ENCODE measurements at places on chromosomes 7 and 10. TPM values are rescaled to one million over a fixed set of nuclear protein-coding genes. Genes with fewer than 3 reads are reported as not detected.

DNA sequence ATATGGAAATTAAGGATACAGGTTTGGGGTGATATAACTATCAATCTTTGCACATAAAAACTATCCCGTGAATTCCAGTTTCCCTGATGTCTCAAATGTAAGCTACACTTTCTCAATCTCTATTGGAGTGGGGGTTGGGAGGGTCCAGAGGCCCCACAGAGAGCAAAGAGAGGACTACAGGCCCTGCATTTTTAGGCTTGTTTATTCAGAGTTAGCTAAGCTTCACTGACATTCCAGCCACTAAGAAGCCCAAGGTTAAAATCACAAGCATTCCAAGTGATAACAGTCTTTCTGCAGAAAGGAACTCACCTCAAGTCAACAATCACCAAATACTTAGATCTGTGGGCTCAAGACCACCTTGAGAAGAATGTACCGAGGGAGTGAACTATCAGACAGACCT, 31.6 kb upstream of the LAMB1 start:
- DNase-seq: no peak

GRCh38 chr10:6589287-6590094, 9.4 kb upstream of the PRKCQ start:
- no peak for DNase-seq

Gene NAT16
- total RNA-seq: not detected

- DNase-seq: no peak
Observed at GRCh38 chr10:17076626-17077345, 52.8 kb downstream of the CUBN start.

DNA sequence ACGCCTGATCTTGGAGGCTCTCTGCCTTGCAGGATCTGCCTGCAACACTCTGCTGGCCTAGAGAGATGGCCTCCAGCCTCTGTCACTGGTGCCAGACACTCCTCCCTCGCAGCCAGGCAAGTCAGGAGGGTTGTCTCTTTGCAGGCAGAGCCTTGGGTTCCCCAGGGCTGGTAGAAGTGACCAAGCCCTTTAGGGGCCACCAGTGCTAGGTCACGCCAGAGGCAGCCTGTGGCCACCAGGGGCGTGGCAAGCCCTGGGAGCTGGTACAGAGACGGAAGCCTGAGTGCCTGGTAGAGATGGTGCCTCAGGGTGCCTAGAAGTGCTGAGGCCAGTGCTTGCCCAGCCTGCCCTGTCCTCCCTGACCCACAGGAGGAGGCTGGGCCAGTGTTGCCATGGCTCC, 9.1 kb downstream of the ADCYAP1R1 start:
- DNase-seq: no peak

GRCh38 chr7:158776474-158776873, 52.8 kb downstream of the ESYT2 start:
- no peak for DNase-seq

GRCh38 chr7:103811290-103811689, 178.2 kb downstream of the RELN start:
- no peak for DNase-seq

Gene HMX3
- total RNA-seq: not detected

Gene SUFU
- total RNA-seq: 7.9 TPM
